ENCODE measurements at places on chromosomes 1 and 21. TPM values are rescaled to one million over a fixed set of nuclear protein-coding genes. Genes with fewer than 3 reads are reported as not detected.

DNA sequence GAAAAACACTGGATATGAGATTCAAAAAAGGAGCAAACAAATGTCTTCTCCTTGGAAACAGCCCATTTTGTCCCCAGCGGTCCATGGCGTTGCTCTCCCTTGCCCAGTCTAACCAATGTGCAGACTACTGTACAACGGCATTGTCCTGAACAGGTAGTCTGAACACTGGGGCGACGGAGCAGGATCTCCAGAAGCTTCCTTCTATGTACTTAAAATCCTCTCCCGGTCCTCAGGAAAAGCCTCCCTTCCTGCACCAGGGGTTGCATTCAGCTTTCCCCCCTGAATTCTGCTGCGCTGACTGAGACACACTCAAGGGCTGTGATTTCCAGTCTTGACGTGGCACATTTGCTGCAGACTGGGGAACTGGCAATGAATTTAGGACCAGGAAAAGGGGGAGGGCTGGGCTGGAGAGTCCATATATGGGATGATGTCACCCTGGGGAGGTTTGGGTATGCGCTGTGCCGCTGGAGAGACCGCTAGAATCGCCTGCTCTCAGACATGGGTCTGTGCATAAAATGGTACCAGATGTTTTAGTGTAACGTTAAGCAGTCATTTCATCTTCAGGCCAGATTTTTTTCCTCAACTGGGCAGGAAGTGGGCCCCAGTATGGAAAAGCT lies 275.9 kb upstream of the C1orf105 start:
- no peak overlapping the region for H3K27ac ChIP-seq
- no peak for DNase-seq
- H3K36me3 ChIP-seq, result no peaks in the 10 kb centered on the region
- H3K27me3 ChIP-seq, result no peaks in the 10 kb centered on the region

DNA sequence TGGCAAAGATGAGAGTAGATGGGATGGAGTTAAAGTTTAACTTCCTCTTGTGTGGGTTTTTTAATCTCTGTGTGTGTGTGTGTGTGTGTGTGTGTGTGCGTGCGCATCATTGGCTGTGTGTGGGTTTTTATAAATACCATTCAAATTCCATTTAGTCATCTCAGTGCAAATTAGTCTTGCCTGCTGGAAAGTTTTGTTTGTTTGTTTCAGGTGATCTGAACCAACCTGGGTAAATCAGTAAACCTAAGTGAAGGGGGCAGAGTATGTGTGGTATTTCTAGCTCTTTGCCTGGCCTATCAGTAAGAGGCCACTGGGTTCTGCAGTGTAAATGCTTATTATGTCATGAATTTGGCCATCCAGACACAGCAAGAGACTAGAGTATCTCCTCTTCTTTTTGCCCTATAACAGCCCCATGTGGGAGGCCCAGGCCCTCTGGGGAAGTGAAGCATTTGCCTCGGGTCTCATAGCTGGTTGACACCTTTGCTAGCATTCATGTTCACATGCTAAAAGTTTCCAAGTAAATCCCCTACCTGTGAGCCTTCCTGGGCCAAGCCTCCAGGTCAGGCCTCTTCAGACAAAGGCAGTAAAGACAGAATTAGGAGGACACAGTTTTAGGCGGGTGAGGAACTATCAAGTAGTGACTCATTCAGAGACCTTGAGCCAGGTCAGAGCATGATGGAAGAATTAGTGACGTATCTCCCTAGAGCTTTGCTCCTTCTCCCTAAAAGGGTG lies 14.7 kb downstream of the INTS3 start:
- peak overlapping the region; percentile 91 for H3K27ac ChIP-seq
- peaks cover 33% of the 10 kb centered on the region for H3K4me1 ChIP-seq
- H3K36me3 ChIP-seq, result peaks cover 23% of the 10 kb centered on the region
- H3K4me3 ChIP-seq, result peak overlapping the region; percentile 40
- no peak for DNase-seq

GRCh38 chr1:70438529-70438928 lies 27.5 kb downstream of the CTH start:
- no peaks in the 10 kb centered on the region for H3K27me3 ChIP-seq
- H3K4me1 ChIP-seq, result peaks cover 2% of the 10 kb centered on the region
- DNase-seq, result no peak
- no peak overlapping the region for H3K27ac ChIP-seq
- H3K4me3 ChIP-seq, result no peak overlapping the region
- H3K36me3 ChIP-seq, result peaks cover 10% of the 10 kb centered on the region

Gene OR2W3
- total RNA-seq, result not detected

DNA sequence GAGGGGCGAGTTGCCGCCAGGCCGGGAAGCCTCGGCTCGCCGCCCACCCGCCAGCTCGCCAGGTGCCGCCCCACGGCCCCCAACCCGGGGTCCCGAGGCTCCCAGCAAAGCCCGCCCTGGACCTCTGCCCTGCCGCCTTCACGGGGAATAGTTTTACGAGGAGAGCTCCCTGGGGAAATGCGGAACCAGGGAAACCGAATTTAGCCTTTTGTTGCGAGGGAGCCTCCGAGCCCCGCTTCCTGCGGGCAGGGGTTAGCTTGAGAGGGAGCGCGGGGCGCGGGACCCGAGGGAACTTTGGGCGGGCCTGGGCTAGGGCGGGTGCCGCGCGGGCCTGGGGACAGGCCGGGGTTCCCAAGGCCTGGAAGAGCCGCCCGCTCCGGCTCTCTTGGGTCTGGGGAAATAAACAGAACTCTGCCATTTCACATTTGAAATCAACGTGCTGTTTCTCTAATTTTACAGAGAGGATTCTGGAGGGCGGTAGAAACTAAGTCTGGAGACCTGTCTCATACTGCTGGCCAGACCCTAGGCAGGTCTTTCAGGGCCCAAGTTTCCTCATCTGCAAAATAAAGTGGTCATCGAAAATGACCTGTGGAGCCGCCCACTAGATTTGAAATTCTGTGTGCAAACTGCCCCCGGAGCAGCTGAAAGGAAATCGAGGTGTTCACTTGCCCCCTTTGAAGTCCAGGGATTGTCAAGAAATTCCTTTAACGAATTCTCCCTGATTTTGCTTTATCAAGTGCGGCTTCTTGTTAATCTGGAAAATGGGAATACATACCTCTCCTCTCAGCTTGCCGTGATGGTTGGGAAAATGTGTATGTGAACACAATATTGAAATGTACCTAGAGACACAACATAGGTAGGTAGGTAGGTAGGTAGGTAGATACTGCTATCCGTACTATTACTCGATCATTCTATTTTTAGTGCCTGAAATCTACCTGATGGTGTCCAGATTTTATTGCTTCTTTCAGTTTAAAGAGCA lies 749 bp upstream of the GLUL start:
- H3K36me3 ChIP-seq, result peaks cover 24% of the 10 kb centered on the region
- peak overlapping the region; percentile 91 for H3K27ac ChIP-seq
- H3K27me3 ChIP-seq, result no peaks in the 10 kb centered on the region
- H3K4me1 ChIP-seq, result peaks cover 39% of the 10 kb centered on the region
- DNase-seq, result no peak
- H3K4me3 ChIP-seq, result peak overlapping the region; percentile 70

Gene HLX
- 0.53 TPM for total RNA-seq

GRCh38 chr1:80056179-80056578 lies 1049.6 kb upstream of the ADGRL4 start:
- no peak overlapping the region for H3K27ac ChIP-seq
- H3K27me3 ChIP-seq, result no peaks in the 10 kb centered on the region
- H3K36me3 ChIP-seq, result no peaks in the 10 kb centered on the region
- DNase-seq, result no peak
- H3K4me3 ChIP-seq, result no peak overlapping the region

DNA sequence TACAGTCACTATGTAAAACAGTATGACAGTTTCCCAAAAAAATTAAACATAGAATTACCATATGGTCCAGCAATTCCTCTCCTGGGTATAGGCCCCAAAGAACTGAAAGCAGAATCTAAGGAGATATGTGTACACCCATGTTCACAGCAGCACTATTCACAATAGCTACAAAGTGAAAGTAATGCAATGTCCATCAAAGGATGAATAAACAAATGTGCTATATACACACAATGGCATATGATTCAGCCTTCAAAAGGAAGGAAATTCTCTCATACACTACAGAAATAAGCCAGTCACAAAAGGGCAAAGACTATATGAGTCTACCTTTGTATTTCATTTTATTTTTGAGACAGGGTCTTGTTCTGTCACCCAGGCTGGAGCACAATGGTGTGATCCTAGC lies 120.4 kb downstream of the TOMM20 start:
- no peak overlapping the region for H3K4me3 ChIP-seq
- no peaks in the 10 kb centered on the region for H3K27me3 ChIP-seq
- no peaks in the 10 kb centered on the region for H3K36me3 ChIP-seq
- DNase-seq, result no peak

Gene ACTL8
- total RNA-seq, result not detected

- H3K4me3 ChIP-seq, result no peak overlapping the region
- H3K27me3 ChIP-seq, result no peaks in the 10 kb centered on the region
- no peak overlapping the region for H3K27ac ChIP-seq
- DNase-seq, result no peak
- H3K4me1 ChIP-seq, result peaks cover 10% of the 10 kb centered on the region
Observed at GRCh38 chr1:171943973-171944561, 102.8 kb downstream of the DNM3 start.

DNA sequence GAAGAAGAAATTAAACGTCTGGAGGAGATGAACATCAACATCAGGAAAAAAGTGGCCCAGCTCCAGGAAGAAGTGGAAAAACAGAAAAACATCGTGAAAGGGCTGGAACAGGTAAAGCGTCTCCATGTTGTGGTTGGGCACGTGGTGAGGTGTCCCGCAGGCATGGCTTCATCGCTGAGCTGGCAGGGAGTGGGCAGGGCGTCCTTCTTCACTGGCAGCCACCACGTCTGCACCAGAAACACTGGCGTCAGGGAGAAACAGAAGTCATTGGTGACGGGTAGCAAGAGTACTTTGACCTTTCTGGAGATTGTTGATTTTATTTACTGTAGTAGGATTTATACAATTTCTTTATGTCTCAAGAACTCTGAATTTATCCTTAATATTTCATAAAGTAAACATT lies 59.0 kb upstream of the DIP2A start:
- H3K4me1 ChIP-seq, result peaks cover 2% of the 10 kb centered on the region
- H3K27ac ChIP-seq, result no peak overlapping the region
- DNase-seq, result no peak
- H3K4me3 ChIP-seq, result no peak overlapping the region
- H3K36me3 ChIP-seq, result peaks cover 19% of the 10 kb centered on the region

Gene LDLRAD2
- total RNA-seq, result 0.77 TPM

Gene LMX1A
- 0.18 TPM for total RNA-seq

DNA sequence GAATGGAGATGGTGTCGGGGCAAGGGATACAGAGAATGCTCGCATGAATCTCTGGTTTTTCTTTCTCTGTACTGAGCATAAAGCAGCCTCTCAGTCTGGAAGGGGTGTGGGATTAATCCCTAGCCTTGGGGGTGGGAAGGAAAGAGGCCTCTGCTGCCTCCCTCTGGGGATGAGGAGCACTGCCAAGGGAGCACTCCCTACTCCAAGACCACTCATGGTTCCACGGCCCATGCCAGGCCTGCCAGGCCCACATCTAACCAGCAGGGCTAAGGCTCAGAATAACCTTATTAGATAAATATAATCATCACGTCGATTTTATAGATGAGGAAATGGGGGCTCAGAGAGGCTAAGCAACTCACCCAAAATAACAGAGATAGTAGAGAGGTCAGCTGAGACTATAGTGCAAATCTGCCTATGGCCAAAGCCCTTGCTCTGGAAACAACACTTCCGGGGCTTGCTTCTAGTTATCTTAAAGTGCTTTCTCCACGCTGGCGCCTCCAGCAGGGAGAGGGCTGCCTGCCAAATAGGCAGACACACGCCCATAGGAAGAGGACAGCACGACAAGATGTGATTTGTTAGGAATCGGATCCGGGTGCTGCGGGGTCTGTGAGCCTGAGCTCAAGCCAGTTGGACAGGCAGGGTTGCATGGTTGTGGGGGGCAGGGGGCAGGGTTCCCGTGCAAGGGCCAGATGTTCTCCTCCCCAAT lies 522 bp downstream of the TEX35 start:
- H3K36me3 ChIP-seq, result no peaks in the 10 kb centered on the region
- H3K4me1 ChIP-seq, result no peaks in the 10 kb centered on the region
- no peak overlapping the region for H3K27ac ChIP-seq
- DNase-seq, result no peak
- no peak overlapping the region for H3K4me3 ChIP-seq

Gene PBX1
- 204 TPM for total RNA-seq

Gene C1orf87
- total RNA-seq, result not detected

Gene KRTAP19-3
- not detected for total RNA-seq

GRCh38 chr1:8889925-8890785 lies 11.7 kb upstream of the ENO1 start:
- no peaks in the 10 kb centered on the region for H3K27me3 ChIP-seq
- no peak for DNase-seq
- no peak overlapping the region for H3K4me3 ChIP-seq
- H3K27ac ChIP-seq, result no peak overlapping the region

GRCh38 chr1:25703041-25703440 lies 86.5 kb downstream of the MAN1C1 start:
- no peak for DNase-seq
- H3K27ac ChIP-seq, result no peak overlapping the region
- H3K4me3 ChIP-seq, result no peak overlapping the region
- peaks cover 13% of the 10 kb centered on the region for H3K27me3 ChIP-seq
- H3K4me1 ChIP-seq, result peaks cover 37% of the 10 kb centered on the region
- no peaks in the 10 kb centered on the region for H3K36me3 ChIP-seq

Gene KCNJ9
- not detected for total RNA-seq

DNA sequence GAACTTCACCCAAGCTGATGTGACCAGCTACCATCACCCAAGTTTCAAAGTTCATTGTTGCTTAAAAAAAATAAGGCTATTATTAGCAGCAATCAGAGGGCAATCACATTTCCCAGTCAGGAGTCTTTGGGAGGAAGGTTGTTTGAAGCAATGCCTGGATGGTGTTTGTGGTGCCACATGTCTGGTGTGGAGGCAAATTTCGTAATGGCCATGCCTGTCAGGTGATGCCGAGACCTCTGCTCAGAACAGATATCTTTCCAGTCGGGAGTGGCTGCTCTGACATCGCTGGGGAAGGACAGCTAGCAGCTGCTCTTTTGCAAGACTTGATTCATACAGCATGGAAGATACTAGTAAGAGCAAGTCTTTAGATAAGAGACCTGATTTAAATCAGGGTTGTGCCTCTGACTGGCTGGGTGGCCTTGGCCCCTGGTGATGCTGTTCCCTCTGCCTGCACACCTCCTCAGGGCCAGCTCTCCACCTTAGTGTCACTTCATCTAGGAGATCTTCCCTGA lies 187.8 kb upstream of the JUN start:
- no peaks in the 10 kb centered on the region for H3K36me3 ChIP-seq
- no peak overlapping the region for H3K4me3 ChIP-seq
- no peak for DNase-seq
- peaks cover 2% of the 10 kb centered on the region for H3K4me1 ChIP-seq
- H3K27ac ChIP-seq, result no peak overlapping the region

- no peaks in the 10 kb centered on the region for H3K27me3 ChIP-seq
- no peaks in the 10 kb centered on the region for H3K4me1 ChIP-seq
- no peak for DNase-seq
- no peak overlapping the region for H3K4me3 ChIP-seq
Observed at GRCh38 chr1:112557385-112557784, 48.6 kb downstream of the WNT2B start.

GRCh38 chr1:52102336-52103013 lies 39.4 kb upstream of the ZFYVE9 start:
- H3K27ac ChIP-seq, result no peak overlapping the region
- H3K4me1 ChIP-seq, result peaks cover 9% of the 10 kb centered on the region
- no peak for DNase-seq
- peaks cover 6% of the 10 kb centered on the region for H3K27me3 ChIP-seq
- H3K36me3 ChIP-seq, result no peaks in the 10 kb centered on the region

Data from progenitor cell of endocrine pancreas (in vitro differentiated cells).